ENCODE measurements at places on chromosomes 4 and X. TPM values are rescaled to one million over a fixed set of nuclear protein-coding genes. Genes with fewer than 3 reads are reported as not detected.

DNA sequence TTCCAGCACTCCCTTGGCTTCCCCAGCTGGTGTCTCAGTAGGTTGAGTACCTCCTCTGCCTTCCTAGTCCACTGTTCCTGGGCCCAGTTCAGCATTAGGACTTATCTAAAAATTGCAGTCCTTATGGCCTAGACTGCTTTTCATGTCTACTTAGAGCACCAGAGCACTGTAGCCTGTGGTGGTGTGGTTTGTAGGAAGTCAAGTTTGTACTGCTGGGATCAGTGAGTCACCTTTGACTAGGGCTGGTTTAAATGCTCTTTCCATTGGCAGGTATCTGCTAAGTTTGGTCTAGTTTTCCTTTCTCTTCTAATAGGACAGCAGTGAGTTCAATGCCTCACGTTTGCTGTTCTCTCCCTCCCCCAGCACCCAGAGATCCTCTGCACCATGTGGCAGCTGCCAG lies 233.6 kb upstream of the WDFY3 start:
- DNase-seq = no peak

DNA sequence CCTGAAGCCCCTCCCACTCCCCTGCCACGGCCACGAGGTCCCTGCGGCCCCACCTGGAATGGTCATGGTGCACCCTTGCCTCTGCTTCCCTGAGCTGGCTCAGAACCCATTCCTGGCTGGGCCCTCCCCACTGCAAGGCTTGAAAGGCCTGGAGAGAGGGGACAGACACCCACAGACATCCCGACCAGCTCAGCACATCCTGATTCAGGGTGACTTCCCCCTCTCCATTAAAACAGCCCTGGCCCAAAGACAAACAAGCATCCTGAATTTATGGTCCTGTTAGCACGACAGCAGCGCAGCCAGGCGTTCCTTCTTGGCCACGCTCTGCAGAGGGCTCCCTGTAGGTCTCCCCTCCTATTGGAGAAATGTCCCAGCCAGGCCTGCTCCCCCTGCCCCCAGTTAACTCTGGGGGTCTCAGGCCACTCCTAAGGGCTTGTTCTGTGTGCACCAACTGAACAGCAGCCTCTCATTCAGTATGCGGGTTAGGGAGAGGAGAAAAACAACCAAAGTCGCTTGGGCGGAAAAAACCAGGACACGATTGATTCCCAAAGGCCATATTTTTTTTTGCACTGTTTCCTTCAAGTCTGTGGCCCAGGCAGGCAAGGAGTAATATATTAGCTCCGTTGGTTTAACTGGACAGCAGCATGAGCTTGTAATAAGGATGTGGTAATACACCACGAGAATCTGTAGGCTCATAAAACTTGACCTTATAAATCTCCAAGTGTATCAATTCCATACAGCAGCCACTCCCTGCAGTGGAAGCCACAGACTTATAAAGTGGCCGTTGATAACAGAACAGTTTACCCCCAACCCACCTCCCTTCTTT lies 106.7 kb upstream of the MSX1 start:
- no peak for DNase-seq

DNA sequence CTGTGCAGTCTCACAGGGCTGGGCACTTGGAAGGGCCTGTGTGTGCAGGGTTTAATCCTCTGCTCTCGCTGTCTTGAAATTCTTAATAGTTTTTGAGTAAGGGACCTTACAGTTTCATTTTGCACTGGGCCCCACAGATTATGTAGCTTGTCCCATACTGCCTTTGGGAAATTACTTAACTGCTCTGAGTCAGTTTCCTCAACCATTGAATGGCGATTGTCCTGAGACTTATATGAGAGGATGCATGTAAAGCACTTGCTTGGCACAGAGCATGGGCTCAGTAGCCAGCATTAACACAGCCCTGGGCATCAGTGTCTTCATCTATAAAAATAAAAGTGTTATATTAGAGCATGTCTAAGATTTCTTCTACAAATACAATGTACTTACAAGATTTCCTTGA lies 55.8 kb downstream of the CLCN5 start:
- no peak for DNase-seq

GRCh38 chr4:151012820-151013219 lies 2.3 kb downstream of the LRBA start:
- peak; percentile 37 for DNase-seq

DNA sequence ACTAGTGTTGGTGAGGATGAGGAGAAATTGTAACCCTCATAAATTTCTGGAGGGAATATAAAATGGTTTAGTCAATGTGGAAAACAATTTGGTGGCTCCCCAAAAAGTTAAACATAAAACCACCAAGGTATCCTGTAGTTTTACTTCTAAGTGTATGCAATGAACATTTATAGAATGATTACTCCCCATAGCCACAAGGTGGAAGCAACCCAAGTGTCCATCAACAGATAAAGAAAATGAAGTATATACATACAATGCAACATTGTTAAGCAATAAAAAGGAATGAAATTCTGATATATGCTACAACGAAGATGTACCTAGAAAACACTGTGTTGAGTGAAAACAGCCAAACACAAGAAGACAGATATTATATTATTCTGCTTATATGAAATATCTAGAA lies 569.1 kb upstream of the GRID2 start:
- no peak for DNase-seq

GRCh38 chr4:158157412-158157811 lies 15.4 kb downstream of the GASK1B start:
- DNase-seq = no peak

GRCh38 chrX:32525234-32525633 lies 686.1 kb downstream of the DMD start:
- no peak for DNase-seq

DNA sequence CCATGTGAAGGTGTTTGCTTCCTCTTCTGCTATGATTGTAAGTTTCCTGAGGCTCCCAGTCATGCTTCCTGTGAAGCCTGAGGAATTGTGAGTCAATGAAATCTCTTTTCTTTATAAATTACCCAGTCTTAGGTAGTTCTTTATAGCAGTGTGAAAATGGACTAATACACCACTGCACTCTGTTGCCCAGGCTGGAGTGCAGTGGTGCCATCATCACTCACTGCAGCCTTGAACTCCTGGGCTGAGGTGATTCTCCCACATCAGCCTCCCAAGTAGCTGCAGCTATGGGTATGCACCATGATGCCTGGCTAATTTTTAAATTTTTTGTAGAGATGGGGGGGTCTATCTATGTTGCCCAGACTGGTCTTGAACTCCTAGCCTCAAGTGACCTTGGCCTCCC lies 15.8 kb upstream of the IGFBP7 start:
- no peak for DNase-seq

DNA sequence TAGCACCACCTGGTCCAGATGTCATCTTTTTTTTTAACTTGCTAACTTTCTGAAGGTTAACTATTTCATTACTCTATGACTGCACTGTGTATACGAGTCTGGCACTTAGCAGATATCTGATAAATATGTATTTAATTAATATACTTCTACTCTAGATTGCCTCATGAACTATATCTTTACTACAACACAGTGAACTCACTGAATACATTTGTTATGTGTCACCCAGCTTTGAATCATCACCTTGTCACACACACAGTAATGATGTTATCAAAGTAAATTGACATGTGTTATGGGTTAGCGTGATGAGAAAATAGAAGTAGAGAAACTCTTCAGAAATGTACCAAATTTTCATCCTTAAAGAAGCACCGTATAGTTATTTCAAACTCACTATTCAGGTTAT lies 419.3 kb upstream of the ADGRL3 start:
- no peak for DNase-seq

- DNase-seq = no peak
Measured at GRCh38 chrX:20968996-20969395, 405.2 kb upstream of the CNKSR2 start.

DNA sequence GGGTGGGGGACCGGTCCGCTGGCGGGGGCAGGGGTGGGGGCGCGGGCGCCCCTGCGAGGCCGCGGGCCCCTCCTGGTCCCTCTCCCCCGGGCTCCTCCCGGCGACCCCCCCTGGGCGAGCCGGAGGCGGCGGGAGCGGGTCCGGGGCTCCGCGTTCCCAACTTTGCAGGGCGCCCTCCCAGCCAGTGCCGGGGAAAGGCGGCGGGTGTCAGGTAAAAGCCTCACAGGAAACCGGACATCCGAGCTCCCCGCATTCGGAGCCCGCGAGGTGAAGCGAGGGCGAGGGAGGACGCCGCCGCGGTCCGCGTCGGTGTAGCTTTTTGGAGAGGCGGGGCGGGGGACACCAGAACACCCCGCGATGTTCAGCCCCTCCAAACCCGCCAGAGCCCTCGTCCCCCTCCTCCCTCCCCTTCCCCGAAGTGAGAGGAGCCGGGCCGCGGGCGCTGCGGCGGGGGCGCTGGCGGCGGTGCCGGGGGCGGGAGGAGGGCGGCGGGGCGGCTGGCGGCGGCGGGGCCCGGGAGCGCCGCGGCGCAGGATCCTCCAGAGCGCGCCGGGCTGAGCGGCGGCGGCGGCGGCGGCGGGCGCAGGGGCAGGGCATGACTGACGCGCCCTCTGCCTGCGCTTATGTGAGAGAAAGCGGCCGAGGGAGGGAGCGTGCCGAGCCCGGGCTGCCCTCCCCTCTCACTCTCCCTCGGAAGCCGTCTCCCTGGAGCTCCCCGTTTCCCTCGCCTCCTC lies at the start of gene VEGFC:
Gene VEGFC, minus strand, starts transcription at position 597 of the 734 bp plus-strand sequence. CDS start 611 bp downstream, outside the sequence.
- DNase-seq = no peak

- DNase-seq = no peak
Measured at GRCh38 chr4:16772366-16772850, 126.0 kb downstream of the LDB2 start.

DNA sequence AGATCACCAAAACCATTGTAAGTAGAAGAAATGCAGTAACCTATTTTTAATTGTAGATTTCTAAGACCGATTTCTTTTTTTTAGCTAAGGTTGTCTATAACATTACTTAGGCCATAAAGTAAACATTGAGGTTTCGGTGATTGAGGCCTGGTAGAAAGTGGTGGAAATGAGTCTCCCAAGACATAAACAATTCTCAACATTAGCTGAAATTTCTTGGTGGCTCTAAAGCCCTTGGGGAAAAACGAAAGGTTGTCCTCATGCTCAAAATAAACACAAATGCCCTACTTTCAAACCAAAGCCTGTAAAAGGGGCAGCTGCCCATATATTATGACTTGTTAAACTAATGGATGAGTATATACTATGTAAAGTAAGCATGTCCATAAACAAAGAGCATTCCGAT lies 98.8 kb downstream of the SCFD2 start:
- DNase-seq = no peak

GRCh38 chr4:42995343-42995944 lies 102.9 kb downstream of the GRXCR1 start:
- DNase-seq = no peak

DNA sequence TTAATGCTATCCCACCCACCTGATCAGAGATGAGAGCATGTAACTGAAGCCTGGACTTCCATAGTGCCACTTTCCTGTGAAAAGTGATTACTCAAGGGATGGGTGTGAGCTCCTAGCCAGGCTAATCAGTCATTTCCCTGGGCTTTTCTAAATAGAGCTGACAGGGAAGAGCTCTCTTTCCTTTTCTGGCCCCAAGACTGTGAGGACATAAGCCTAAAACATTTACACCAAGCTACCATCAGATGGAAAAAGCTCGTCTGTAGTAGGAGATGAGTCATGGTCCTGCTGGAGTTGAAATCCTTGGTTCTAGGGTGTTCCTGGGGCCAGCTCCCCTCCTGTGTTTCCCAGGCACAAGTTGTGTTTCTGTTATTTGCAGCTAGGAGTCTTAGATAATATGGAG lies 52.4 kb upstream of the NDP start:
- no peak for DNase-seq

DNA sequence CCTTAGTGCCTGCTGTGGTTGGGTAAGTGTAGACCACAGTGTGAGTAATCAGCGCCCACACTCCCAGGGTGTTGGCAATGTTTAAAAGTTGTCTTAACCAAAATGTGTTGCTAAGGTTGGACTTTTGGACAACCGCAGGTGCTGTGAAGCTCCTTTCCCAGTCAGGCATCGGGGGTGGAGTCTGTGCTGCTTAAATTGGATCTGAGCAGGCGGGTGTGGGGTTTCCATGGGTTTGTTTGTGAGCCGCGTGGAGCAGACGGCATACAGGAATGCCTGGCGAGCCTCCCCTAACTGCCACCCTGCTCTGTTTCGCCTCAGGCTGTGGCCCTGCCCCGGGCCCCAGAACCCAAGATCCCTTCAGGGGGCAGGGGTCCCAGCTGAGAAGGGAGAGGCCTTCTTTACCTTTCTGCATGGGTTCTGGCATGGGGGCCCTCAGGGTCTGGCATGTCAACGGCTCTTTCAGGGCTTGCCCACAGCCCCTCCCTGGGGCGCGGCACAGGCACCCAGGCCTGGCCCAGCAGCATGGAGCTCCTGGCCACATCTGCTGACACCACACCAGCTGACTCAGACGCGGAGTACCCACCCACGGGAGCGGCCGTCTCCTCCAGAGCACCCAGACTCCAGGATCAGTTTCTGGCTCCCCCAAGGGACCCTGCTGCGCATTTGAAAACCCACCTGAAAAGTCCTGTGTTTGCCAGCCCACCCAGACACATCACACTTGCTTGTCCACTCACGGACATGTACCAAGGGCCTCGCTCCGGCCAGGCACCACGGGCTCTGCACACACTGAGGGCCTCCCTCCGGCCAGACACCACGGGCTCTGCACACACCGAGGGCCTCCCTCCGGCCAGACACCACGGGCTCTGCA lies 5.1 kb upstream of the SPON2 start:
- DNase-seq = peak; percentile 65

- DNase-seq = no peak
Measured at GRCh38 chr4:78621395-78621794, 69.8 kb downstream of the ANXA3 start.

DNA sequence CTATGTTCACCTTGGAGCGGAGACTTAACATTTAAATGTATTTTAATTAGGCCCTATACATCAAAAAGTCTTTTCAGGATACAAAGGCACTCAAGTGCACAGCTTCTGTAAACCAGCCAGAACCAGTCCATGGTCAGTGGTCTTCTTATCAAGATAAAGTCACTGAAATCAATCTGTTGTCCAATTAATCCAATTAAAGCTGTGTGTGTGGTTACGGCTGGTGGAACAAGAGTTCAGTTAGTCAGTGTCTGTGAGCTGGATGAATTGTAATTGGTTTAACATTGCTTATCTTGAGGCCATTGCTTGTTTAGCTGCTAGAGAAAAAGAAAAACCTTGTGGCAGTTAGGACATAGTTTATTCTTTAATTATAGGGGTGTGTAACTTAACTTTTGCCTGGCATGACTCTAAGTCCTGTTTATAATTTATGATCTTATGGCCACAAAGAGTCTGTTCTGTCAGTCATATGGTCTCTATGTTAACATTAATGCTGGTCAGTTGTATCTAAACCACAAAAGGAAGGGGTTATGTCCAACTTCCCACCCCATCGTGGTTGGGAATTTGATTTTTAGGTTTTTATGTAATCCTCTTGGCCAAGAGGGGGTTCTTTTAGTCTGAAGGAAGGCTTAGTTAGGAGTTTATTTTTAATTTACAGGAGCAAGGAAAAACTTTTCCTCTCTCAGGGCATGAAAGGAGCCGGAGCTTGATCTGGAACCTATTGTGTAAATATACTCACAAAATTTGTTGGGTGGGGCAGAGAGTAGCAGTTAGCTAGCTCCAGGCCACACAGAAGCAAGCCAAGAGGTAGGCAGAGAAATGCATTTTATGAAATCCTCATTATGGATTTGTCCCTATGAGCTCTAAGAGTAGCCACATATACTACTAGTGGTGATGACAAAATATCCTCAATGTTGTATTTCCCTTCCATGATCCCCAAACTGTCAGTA lies 665.7 kb upstream of the ACTRT1 start:
- no peak for DNase-seq

- DNase-seq = no peak
Measured at GRCh38 chrX:150841456-150842197, 56.8 kb downstream of the CD99L2 start.

- DNase-seq = no peak
Measured at GRCh38 chr4:106195435-106195950, 120.5 kb downstream of the TBCK start.

Gene NMU
- total RNA-seq = 0.67 TPM

Gene CLCN3
- total RNA-seq = 131 TPM

Gene DKK2
- 0.12 TPM for total RNA-seq

Gene MAGED4
- total RNA-seq = 2.3 TPM
